CD8-positive, alpha-beta memory T cell (primary cell): ENCODE measurements at places on chromosomes 1 and 21.

- DNase-seq, result no peak
Measured at GRCh38 chr1:235495551-235495950, 8.7 kb downstream of the B3GALNT2 start.

DNA sequence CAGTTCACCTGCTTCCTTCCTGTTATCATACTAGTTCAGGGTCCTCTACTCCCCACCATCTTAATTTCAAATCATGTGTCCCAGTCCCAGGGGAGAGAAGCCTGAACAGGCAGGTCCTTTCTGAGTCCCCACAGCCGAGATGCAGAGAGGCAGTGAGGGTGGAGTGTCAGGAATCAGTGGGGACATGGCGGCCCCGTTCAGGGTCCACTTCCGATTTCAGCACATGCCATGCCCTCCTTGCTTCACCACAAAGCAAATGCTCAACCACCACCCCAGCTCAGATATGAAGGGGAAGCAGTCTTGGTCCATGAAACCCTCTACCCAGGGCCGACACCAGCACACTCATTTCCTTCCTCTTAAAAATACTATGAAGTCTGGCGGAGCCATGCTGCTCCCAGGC lies 5.2 kb upstream of the SEMA4A start:
- no peak for DNase-seq

- DNase-seq, result no peak
Measured at GRCh38 chr1:53728196-53728595, 10.8 kb downstream of the GLIS1 start.

GRCh38 chr1:189971656-189972055 lies 506.0 kb downstream of the BRINP3 start:
- DNase-seq, result no peak

GRCh38 chr1:51729824-51730301 lies 113.0 kb downstream of the OSBPL9 start:
- no peak for DNase-seq
